ENCODE measurements at places on chromosomes 7 and 10. TPM values are rescaled to one million over a fixed set of nuclear protein-coding genes. Genes with fewer than 3 reads are reported as not detected.

LIPF gene
- not detected for total RNA-seq

MIOS gene
- 28.4 TPM for total RNA-seq

EPHB6 gene
- total RNA-seq: 3.9 TPM

OPALIN gene
- not detected for total RNA-seq

GRCh38 chr7:116395141-116395791 is 104.3 kb upstream of the CAV2 start:
- DNase-seq: no peak

GRCh38 chr10:78937800-78938694 is 130.7 kb upstream of the ZMIZ1 start:
- no peak for DNase-seq

Data from left ventricle myocardium superior (tissue), 1 donor.